Frontal cortex (tissue), 4 donors: ENCODE measurements at places on chromosomes 5 and 9.
A peak's percentile ranks its signal among the peaks of the same experiment; 100 is the strongest.

- DNase-seq = no peak
Measured at GRCh38 chr9:617445-618085, 223.9 kb upstream of the DMRT1 start.

- no peak for DNase-seq
Measured at GRCh38 chr9:114375386-114376175, 12.2 kb downstream of the AKNA start.

DNA sequence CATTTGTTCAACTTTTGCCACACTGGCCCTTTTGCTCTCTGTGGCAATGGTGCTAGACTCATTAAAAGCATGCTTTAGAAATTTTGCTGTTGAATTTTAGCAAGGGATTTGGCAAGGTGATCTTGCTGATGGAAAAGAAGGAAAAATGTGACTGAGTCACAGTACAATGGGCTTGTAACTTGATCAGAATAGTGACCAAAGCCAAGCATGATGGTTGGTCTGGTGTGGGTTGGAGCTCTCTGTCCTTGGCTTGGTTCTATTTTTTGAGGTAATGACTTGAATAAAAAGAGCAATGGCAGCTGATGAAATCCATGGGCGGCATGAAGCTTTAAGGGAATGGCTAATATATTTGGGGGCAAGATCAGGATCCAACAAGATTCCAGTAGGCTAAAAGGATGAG, 114.4 kb upstream of the ZNF366 start:
- no peak for DNase-seq

GRCh38 chr9:99231711-99232110, 9.6 kb downstream of the SEC61B start:
- no peak for DNase-seq

GRCh38 chr5:176817841-176818377, 7.5 kb downstream of the UNC5A start:
- DNase-seq = peak; percentile 59

DNA sequence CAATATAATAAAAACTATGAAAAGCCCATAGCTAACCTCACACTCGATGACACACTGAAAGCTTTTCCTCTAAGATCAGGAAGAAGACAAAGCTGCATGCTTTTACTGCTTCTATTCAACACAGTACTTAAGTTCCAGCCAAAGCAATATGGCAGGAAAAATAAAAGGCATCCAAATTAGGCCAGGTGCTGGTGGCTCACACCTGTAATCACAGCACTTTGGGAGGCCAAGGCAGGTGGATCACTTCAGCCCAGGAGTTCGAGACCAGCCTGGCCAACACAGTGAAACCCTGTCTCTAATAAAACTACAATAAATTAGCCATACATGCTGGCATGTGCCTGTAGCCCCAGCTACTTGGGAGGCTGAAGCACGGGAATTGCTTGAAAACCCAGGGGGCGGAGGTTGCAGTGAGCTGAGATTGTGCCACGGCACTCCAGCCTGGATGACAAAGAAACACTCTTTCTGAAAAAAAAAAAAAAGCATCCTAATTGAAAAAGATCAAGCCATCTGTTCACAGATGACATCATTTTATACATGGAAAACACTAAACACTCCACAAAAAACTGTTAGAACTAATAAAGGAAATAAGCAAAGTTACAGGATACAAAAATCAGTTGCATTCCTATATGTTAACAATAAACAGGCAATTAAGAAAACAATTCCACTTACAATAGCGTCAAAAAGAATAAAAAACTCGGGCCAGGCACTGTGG, 17.9 kb downstream of the ZFR start:
- DNase-seq = no peak

- DNase-seq = no peak
Measured at GRCh38 chr5:1142886-1143669, 31.2 kb upstream of the SLC12A7 start.

- DNase-seq = no peak
Measured at GRCh38 chr5:112013660-112014059, 256.7 kb upstream of the NREP start.
